COLO829 (cell line): ENCODE measurements at places on chromosomes 6 and 20.

GRCh38 chr6:107079429-107079828 is 35.9 kb downstream of the BEND3 start:
- no peak for DNase-seq

- DNase-seq = no peak
Measured at GRCh38 chr6:10297832-10298231, 117.0 kb downstream of the TFAP2A start.

- DNase-seq = no peak
Measured at GRCh38 chr6:137640086-137640485, 145.9 kb upstream of the OLIG3 start.

DNA sequence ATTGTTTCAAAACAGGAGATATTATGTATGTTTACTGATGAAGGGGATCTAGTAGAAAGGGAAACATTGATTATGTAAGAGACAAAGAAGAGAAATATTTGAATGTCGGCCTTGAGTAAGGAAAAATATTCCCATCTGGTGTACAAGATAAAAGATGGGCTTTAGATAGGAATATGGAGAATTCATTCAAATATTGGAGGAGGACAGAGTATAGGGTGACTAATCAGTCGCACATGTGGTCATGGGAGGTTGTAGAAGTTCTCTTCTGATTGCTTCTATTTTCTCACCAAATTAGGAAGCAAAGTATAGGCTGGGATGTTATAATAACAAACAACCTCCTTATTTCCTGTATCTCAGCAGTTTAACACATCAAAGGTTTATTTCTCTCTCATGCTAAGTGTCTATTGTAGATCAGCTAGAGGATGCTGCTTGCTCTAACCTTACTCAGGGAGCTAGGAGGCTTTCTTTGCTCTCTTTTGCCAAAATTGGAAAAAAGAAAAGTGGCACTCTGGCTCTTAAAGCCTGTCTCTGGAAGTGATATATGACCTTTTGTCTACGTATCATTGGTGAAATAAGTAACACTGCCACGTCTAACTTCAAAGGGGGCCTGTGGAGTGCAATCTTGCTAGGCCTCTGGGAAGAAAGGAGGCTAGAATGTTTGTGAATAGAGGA is 1.2 kb upstream of the HDDC2 start:
- DNase-seq = no peak
